ENCODE measurements at places on chromosomes 16 and 17.

DNA sequence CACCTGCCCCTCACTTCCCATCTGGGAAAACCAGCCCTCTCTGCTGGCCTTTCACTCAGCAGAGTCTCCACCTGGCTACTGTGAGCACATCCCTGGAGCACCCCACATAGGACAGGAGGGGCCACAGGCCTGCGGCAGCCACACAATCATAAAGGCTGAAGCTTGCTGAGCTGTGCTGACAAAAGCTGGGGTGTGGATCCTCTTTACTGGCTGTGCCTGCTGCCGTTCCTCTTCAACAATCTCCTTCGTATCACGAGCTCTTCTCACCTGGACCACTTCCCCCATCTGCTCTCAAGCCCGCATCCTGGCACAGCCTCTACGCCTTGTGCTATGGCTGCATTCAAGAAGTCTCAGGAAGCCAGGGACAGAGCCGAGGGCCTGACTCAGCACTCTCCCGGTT lies 86.1 kb downstream of the ZNF778 start:
- no peak for DNase-seq

DNA sequence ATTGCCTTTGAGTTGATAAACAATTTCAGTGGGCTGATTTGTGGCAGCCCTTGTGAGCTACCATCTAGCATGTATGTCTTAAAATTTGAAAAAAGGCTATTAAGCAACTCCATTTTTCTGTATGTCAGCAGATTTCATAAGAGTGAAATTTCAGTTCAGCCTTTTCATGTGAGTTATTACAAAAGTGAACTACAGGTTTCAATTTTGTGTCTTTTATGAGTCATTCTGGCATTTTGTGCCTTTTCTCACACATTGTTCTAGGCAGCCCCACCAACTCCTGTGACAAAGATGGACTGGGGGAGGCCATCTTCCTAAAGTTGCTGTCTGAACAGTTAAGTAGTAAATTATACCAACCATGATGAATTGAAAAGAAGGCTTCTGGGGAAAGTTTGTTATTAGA lies 52.1 kb downstream of the USP10 start:
- DNase-seq = no peak

- no peak for DNase-seq
Measured at GRCh38 chr16:57575468-57576277, 33.2 kb downstream of the ADGRG5 start.

- no peak for DNase-seq
Measured at GRCh38 chr16:14608604-14609003, 21.5 kb downstream of the PARN start.

GRCh38 chr16:71360378-71360777 lies 1.9 kb downstream of the CALB2 start:
- no peak for DNase-seq

GRCh38 chr17:7080456-7081041 lies 498 bp upstream of the CLEC10A start:
- DNase-seq = no peak

DNA sequence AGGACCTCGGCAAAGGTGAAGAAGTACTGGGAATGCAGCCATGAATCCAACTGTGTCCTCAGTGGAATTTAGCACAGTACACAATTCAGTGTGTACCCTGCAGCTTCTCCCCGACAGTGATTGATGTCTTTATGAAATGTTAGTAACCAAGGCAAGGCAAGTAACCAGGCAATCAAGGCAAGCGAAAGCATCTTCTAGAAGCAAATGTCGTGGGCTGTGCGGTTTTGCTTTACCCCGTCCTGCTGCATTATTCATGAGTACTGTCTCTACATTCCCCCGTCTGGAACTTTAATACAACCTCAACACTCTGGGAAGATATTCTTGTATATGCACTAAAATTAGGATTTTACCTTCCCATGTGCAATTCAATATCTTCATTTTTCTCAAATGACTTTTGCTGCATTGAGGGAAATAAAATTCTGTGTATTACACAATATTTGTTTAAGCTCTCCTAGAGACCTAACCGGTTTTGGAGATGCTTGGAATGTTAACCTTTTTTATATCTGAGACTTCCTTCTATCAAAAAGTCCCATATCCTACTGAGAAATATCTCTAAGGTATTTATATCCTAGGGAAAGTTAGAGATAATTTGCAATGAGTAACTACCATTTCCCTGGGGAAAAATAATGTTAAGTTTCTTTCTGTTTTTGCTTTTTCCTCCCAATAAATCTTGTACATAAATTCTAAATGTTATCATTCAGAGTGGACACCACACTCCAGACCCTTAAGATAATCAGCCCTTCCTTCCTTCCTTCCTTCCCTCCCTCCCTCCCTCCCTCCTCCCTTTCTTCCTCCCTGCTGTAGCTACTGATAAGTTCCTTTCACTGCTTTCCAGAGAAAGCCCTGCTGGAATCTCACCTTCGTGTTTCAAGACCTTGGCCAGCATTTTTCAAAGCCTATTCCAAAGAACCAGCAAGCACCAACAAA lies 51.9 kb upstream of the ADORA2B start:
- DNase-seq = no peak

DNA sequence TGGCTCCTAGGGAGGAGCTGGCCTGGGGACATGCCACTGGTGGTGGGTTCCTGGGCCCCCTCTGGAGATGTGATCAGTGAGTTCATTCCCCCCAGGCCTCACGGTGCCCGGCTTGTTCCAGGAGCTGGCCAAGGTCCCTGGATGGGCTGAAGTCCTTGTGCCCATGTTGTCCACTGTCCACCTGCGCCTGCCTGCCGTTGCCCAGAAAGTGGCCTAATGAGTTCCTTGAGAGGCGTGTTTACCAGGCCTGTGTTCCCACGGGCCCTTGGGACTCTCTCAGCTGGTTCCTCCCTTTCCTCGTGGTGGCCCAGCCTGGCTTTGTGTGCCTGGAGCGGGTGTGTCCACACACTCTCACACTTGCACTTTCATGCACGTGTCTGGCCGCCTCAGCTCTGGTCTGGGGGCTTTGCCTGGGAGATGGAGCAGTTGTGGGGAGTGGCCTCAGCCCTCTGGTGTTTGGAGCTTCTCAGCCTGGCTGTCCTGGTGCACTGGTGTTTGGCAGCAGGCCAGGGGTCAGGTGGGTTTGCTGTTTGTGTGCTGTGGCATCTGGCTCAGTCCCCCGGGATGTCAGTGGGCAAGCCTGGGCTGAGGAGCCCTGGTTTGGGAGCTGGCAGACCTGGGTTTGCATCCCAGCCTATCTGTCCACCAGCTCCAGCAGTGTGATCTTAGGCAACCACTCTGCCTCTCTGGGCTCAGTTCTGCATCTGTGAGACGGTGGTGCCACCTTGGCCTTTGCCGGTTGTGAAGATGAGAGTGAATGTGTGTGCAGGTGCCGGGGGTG lies 18.0 kb downstream of the ADCY7 start:
- no peak for DNase-seq

DNA sequence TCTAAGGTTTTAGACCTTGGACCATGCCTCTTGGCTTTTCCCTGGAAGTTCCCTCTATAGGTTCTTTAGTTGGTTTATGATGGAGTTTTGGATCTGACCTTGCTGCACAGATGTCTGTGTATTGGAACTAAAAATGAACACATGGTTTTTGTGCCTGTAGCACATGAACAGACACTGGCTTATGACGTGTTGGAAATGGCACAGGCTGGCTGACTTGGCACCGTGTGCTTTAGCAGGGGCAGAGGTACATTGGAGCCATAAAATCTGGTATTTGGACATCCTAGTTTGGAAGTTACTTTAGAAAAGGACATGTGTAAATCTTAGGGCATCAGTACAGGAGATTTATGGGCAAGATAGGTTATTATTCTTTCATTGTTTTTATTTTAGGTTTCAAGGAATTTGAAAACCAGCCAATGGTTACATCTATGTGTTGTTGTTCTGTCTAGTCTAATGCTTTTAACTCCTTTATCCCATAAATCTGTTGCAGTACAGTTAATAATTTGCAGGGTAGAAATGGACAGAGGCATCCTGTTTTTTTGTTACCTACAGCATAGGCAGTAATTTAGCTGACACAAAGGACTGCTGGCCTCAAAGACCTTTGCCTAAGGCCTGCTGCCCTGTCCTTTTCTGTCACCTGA lies 6.0 kb downstream of the SOCS7 start:
- DNase-seq = no peak

DNA sequence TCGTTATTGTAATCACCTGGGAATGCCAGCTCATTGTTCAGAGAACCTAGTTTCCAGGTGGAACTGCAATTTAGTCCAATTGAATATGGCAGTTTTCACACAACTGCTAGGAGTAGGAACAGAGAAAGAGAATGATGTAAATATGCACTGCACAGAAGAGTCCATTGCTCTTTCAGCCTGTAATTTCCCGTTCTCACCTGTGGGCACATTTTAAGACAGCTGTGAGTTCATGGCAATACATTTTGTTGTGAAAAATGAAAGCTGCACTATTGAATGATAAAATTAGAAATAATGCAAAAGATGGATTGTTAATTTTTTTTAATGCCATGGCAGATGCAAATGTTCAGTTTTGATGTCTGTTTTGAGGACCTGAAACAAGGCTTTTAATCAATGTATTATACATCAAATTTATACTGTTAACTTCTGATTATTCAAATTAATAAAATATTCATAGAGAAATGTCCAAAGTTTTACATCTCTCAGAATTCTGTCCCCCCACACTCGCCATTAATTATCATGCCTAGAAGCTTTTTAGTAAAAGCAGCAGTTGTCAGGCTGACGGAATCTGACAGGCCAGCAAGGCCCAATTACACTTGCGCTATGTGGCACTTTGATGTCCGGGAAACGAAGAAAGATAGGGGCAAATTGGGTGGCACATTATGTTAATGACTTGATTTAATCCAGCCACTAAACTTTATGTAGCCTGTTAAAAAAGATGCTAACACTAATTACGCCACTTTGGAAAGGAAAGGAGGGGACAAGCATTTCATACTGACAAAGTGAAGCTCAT lies 72.2 kb downstream of the RPGRIP1L start:
- no peak for DNase-seq

GRCh38 chr17:14084955-14085354 lies 15.7 kb downstream of the COX10 start:
- no peak for DNase-seq

DNA sequence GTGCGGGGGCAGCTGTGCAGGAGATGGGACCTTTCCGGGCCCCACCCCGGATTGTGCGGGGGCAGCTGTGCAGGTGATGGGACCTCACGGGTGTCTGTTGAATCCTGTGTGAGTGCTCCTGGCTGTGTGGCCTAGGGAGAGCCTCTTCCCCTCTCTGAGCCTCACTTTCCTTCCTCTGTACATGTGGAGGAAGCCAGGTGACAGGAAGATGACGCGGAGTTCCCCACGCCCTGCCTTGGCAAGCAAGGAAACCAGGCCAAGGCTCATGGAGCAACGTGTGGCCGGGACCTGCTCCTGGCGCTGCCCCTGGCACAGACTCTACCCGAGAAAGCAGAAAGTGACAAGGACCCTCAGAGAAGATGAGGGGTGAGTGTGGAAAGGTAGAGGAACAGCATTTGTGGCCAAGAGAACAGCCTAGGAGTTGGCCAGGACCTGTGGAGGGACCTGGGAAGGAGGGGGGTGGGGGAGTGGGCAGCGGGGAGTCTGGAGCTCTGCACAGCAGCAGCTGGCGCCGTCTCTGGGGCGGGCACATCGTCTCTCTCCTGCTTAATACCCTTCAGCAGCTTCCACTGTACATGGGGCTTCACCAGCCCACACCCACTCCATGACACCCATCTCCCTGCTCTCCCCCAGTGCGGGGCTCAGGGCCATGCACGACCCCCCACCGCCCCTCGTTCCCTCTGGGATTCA lies 38.4 kb upstream of the PABPN1L start:
- no peak for DNase-seq

DNA sequence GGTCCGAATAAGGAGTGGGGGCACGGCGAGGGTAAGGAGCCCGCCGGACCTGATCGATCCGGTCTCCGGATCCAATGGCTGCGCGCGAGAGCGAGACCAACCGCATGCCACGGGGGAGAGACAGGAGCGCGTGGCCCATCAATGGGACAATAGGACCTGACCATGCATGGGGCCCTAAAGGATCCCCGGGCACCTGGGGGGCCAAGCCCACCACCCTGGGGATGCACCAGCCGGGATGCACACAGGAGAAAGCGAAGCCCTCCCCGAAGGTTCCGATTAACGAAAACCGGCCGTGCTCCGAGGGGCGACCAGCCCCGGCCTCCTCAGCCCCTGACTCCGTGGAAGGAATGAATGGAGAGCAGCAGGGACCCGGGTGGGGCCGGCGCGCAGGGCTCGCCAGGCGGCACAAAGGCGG lies 525 bp downstream of the JPT1 start:
- DNase-seq = no peak

DNA sequence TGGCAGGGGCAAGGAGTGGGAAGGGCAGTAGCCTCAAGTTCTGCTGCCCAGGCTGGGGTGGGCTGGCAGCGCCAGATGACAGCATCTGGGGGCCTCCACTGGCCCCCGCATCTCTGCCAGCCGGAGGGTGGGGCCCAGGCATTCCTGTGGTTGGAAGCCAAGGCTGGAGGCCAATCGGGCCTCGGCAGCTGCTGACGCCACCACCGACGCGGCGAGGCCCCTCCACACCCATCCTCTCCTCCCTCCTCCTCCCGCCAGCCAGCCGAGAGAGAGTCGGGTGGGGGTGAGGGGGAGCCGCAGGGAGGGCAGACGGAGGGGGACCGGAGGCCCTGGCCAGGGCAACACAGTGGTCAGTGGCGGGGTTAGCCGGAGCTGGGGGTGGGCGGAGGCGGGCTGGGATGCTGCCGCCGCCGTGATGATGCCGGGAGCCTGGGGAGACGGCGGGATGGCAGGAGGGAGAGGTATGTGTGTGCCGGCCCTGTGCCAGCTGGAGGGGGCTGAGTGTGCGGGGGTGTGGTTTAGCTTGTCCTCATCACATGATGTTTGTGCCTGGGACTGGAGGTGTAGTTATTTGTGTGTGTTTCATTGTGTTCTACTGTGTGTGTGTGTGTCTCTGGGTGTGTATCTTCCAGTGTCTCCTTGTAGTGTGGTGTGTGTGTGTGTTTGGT lies 36.6 kb downstream of the ARHGAP23 start:
- DNase-seq = no peak

DNA sequence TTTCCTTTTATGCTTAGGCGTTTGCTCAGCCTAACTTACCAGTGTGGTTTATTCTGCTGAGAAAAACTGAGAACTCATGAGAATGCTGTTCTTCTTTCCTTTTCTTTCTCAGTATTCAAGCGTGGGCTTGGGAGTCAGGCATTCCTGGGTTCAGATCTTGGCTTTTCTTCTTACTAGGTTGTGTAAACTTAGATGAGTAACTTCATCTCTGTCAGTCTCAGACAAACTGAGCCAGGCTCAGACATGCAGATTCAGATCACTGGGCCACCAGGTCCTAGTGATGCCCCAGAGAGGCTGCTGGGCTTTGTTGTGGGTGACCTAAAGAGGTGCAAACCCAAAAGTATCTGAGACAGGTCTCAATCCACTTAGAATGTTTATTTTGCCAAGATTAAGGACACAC lies 95.8 kb upstream of the MPHOSPH6 start:
- DNase-seq = no peak

DNA sequence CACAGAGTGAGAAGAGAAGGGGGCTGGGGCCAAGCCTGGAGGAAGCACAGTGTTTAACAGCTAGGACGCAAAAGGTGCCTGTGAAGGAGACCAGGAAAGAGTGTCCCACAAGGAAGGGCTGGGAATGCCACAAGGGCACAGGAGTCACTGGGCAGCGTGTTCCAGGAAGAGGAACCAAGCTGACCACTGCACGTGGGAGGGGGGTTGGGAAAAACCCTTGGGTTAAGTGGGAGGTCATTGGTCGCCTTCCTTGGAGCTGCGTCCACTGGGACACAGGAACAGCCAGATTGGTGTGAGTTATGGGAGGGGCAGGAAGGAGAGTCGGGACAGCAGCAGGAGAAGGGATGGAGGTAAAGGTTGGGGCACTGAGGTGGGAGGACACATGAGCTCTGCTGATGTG lies 12.9 kb downstream of the TTYH2 start:
- DNase-seq = no peak

All from activated CD4-positive, alpha-beta T cell treated with anti-CD3 and anti-CD28 coated beads for 1 hour (primary cell).